ENCODE measurements at places on chromosomes 16 and 17. TPM values are rescaled to one million over a fixed set of nuclear protein-coding genes. Genes with fewer than 3 reads are reported as not detected.

Gene CTRB1
- 0.07 TPM for polyA plus RNA-seq

Gene GFAP
- polyA plus RNA-seq = 1.8 TPM

DNA sequence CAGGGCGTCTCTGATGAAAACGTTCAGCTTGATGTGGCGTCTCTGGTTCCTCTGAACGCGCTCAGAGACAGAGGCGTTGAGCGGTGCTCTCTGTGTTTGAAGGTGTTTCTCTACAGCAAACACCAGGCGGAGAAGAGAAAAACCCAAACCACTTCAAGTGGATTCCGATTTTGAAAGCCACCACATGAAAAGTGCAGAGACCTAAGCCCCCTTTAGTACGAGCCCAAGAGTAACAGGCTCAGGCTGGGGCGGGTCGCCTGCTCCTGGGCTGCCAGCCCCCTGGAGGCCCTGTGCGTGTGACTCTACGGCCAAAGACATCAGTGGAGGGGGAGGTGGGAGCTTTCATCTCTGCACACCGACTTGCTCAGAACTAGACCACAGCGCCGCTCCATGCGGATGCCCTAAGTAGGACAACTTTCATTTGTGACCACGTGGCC is 328.4 kb downstream of the MAF start:
- DNase-seq = no peak

DNA sequence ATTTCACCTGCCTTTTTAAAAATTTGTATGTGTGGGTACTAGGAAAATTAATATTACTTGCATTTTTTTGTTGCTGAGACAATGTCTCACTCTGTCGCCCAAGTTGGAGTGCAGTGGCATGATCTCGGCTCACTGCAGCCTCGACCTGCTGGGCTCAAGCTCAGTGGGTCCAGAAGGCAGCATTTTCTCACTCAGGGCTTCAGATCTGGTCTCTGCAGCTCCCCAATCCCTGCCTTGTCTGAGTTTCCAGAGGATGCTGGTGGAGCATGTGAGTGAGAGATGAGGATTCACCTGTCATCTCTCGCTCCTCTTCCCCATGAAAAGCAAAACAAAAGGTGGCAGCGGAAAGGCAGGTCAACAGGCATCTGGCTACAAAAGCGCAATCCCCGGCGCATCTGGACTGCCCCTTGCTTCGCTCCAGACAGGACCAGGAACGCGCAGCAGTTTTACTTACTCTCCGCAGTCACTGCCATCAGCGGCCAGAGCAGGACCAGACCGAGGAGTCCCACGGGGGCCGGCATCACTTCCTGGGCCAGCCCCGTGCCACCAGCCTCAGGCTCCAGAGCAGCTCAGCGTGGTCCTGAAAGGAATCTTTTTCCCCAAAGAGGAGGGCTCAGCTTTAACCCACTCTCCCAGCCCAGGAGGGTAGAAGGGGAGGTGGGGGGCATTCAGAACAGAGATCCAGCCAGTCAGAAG is 59.9 kb downstream of the LITAF start:
- DNase-seq = no peak

GRCh38 chr17:47695429-47696376 is 1.7 kb downstream of the TBKBP1 start:
- no peak for DNase-seq

- DNase-seq = peak; percentile 63
Observed at GRCh38 chr17:50953831-50954601, 87.9 kb upstream of the TOB1 start.

Measured in renal pelvis (tissue), 12 donors.